AG09319 (cell line): ENCODE measurements at places on chromosomes 3 and 15.
A peak's percentile ranks its signal among the peaks of the same experiment; 100 is the strongest.

DNA sequence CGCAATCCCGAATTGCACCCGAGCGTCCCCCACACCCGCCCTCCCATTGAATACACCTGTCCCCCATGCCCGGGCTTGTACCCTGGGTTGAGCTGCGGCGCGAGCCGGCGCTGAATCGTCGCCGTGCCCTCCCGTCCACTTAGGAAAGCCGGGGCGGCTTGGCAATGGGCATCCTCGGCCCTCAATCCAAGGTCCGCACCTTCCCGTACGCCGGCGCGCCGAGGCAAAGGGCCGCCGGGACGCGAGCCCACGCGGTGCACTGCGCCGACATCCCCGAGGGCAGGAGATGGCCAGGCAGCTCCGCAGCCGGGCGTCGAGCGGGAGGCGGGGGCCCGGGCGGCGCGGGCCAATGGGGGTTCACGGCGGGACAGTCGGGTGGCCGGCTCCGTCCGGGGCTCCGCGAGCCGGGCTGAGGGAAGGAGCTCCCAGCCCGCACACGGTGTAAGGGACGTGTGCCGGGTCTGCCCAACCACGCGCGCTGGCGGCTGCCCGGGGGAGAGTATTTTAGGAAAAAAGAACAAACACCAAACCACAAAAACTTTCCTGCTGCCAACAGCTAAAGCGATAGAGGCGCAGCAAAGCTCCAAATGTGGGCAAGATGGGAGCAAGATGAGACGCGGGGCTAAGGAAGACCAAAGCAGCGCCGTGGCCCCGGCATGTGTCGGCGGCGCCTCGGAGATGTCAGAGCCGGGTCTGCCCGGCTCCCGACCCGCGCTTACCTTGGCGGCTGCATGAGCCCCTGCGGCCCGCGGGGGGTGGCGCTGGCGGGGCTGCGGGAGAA, 621 bp downstream of the RGMA start:
- DNase-seq = no peak

GRCh38 chr3:75192146-75192616, 471.9 kb upstream of the FRG2C start:
- peak; percentile 10 for DNase-seq

GRCh38 chr15:63509056-63509954, 4.9 kb downstream of the USP3 start:
- DNase-seq = no peak

GRCh38 chr3:108728934-108729333, 28.3 kb downstream of the RETNLB start:
- no peak for DNase-seq

GRCh38 chr15:94383041-94383440, 151.7 kb downstream of the MCTP2 start:
- no peak for DNase-seq

GRCh38 chr3:16253601-16254000, 11.1 kb downstream of the DPH3 start:
- DNase-seq = no peak

- peak; percentile 80 for DNase-seq
These were observed 5.6 kb upstream of the MFGE8 start for GRCh38 chr15:88918738-88919137.

DNA sequence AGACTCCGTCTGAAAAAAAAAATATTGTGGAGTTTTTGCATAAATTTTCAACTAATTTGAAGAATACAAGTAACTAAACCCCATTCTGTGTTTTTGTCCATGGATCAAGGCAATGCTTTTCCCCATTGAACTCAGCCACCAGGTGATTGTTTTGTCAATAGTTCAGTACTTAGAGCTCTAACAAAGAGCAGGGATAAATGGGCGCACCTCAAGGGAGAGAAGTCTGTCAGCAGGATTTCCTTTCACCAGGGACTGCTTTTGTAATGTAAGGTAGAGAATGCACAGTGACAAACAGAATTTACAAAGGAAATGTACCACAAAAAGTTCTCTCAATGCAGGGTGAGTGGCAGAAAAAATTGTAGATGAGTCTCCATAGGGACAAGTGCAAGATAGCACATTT, 10.8 kb upstream of the ATP13A5 start:
- no peak for DNase-seq

GRCh38 chr15:78619022-78619950, 1.5 kb downstream of the CHRNA3 start:
- no peak for DNase-seq

GRCh38 chr3:107524326-107524840, 1.6 kb downstream of the BBX start:
- DNase-seq = no peak

- DNase-seq = peak; percentile 2
These were observed 51.0 kb upstream of the EIF1B start for GRCh38 chr3:40258555-40258954.

DNA sequence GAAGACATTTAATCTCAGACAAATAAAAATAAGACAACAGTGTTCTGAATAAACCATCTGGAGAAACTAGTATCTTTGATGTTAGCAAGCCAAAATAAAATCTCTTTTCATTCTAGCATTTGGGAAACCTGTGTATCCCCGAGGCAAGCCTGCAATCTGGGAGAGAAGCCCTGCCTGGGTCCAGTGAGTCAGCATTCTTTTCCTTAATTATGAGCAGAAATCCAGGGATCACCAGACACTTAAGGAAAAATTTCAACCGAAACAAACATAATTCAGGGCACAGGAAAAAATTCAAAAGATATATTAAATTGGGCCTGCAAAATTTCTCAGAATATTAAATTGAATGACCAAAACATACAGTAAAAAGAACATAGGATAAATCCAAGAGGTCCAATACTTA, 4.2 kb downstream of the NCBP2 start:
- DNase-seq = no peak

GRCh38 chr15:78007964-78008886, 69.3 kb downstream of the TBC1D2B start:
- DNase-seq = peak; percentile 59

GRCh38 chr15:39172380-39173281, 408.2 kb upstream of the THBS1 start:
- DNase-seq = no peak

GRCh38 chr3:189121092-189121491, 50.7 kb upstream of the TPRG1 start:
- DNase-seq = no peak

GRCh38 chr3:101466465-101467309, 46.3 kb downstream of the SENP7 start:
- no peak for DNase-seq

GRCh38 chr3:169695031-169695430, 31.5 kb upstream of the MECOM start:
- DNase-seq = no peak

DNA sequence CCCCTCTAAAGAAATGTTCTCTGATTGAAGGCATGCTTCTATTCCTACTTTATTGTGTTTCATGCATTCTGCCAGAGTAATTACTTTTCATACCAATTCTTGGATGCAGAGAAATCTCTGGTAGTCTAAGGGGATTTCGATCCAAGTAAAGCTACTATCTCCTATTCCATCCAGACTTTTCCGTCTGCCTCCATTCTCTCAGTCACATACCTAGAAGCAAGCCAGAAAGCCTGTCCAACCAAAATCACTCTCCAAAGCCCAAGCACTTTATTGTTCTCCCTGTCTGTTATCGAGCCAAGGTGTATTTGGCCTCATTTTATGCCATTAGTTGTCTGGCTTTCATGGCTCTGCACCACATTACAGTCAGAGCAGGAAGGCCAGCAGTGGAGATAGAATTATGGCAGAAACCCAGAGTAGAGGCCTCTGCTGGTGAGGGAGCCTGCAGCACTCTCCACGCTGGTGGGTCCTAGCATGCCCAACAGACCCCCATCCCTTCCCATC, 95.9 kb downstream of the SLC49A4 start:
- no peak for DNase-seq

- no peak for DNase-seq
These were observed 24.0 kb downstream of the PLA2G4B start for GRCh38 chr15:41862515-41863116.

DNA sequence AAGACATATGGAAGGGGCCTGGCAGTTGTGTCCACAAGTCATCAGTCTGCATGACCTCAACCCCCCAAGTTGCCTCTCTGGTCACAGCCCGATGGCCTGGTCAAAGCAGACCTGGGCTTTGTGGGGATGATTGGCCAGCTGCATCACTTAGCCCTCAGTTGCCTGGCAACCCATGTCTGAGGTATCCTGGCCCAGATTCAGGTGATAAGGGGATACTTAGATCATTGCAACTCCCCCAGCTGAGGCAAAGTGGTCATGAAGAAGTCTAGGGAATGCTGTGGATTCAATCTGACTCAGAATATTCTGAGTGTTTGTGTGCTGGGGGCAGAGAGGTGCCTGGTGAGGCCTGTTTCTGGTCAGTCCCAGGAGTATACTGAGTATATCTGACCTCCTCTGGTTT, 5.0 kb downstream of the GPR156 start:
- DNase-seq = no peak

GRCh38 chr3:97438131-97438530, 326.4 kb upstream of the ARL6 start:
- no peak for DNase-seq

- DNase-seq = no peak
These were observed 28.0 kb downstream of the PSTPIP1 start for GRCh38 chr15:77022646-77023575.

DNA sequence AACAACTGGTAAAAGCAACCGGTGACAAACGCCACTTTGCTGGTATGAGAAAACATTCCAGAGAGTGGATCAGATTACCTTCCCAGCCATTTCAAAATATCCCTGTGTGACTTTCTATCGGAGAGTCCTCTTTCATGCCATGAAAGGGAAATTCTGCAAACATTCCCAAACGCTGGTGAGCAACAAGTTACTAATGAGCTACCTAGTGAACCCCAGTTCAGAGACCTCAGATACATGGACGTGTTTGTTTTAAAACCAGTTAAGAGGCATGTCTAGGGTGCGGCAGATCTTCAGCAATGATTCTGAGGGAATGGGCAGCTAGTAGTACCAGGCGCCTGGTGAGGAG, 418.2 kb upstream of the NR2F2 start:
- DNase-seq = no peak

DNA sequence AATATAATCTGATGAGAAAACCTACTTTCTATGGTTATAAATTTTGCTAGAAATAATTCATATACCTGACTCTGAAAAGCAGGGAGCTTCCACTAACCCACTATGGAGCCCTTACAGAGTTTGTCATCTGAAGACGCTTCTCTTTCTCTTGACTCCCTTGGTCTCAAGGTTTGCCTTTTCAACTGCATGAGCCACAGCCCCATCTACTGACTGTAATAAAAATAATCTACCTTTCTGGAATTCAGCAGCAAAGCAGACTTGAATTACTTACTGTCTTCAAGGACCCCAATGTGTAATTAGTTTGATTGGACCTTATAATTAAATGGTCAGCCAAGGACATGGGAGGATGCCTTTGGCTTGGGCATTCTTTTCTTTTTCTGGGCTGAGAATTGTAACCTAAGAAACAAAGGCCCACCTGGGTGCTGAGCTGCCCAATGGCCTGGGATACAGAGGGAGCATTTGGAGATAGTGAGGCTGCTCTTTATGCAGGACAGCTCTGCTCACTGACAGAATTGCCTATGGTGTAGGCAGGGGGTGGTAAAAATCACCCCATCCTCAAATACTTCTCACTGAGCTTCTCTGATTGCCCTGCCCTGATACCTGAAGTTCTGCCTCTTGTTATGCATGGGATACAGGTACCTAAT, 178.6 kb upstream of the TRIM42 start:
- no peak for DNase-seq

- no peak for DNase-seq
These were observed 122.0 kb downstream of the SEMA6D start for GRCh38 chr15:47839233-47839825.

- DNase-seq = peak; percentile 38
These were observed 3.9 kb upstream of the ACTL6A start for GRCh38 chr3:179558742-179559364.

DNA sequence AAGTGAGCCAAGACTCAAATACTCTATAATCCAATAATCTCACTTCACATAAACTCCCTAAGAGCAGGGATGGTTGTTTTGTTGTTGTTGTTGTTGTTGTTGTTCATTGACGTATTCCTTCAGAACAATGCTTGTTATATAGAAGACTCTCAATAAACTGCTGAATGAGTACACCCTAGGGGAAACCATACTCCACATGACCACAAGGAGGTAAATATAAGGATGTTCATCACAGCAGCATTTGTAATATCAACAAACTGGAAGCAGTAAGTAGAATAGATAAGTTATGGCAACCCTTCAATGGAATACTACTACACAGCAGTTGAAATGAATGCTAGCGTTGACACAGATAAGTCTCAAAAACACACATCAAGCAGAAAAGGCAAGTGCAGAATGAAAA, 62.4 kb upstream of the STIMATE start:
- no peak for DNase-seq

DNA sequence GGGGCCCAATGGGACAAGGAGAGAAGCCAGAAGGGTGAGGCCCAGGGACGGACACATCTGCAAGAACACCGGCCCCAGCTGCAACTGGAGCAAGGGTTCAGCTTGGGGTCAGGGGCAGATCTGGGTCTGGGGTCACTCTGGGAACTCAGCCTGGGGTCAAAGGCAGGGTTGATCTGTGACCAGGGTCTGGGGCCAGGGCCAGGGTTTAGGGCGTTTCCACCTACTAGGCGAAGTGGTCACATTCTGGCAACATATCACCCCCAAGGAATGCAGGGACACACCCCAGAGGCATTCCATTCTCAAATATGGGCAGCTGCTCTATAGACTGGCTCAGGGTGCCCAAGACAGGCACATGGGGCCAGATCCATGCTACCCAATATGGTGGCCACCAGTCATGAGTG, 9.0 kb downstream of the UROC1 start:
- DNase-seq = no peak

DNA sequence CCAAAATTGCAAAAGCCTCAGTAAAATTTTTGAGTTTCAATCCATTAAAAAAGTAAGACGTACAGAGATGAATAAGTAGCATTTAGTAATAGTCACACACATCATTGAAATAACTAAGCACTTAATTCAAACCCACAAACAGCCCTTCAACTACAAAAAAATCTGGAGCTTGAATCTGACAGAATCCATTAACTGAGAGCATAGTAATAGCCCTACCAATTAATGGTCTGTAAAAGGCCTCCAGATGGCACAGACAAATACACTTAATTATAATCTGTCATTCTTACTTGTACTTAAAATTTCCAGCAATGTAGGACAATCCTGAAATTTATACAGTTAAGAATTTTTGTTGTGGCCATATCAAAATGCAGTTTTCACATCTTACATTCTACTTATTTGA, 246.9 kb downstream of the VGLL3 start:
- DNase-seq = no peak

- DNase-seq = no peak
These were observed 60.1 kb upstream of the OSTN start for GRCh38 chr3:191138937-191139336.
